ENCODE measurements at places on chromosomes 1 and 21.
A peak's percentile ranks its signal among the peaks of the same experiment; 100 is the strongest.

DNA sequence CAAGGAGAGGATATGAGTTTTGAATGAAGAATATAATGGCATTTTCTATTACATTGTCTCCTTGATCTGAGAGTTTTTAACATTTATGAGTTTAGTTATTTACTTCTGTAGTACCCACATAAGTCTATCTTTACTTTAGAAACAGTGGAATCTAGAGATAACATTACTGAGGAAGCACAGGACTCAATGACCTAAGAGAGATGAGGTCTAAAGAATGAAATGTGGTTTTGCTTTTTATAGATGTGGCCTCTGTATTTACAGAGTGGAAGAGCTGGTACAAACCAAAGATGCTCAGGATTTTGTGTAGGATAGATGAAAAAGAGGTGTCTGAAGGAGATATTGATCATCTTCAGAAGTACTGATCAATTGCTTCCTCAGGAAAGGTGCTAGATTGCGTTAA, 177.3 kb downstream of the KCTD3 start:
- DNase-seq: no peak

DNA sequence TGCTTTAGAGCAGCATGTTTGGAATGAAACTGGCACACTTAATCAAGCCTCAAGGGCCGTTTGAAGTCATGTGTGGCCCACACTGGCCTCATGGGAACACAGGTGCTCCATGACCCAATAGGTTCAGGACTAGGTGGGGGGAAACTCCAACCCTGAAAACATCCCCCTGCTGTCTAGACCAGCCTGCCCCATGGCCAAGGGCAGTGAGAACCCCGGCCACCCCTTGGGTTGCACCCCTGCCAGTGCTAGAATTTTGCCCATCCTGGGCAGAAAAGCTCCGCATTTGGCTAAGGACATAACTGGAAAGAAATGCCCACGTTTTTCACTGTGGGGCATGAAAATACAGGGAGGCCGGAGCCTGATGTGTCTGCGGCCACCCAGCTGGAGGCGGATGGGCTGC, 6.1 kb upstream of the PTGER3 start:
- DNase-seq: no peak

GRCh38 chr1:20491866-20492265, 5.9 kb upstream of the CAMK2N1 start:
- DNase-seq: no peak

GRCh38 chr1:225343618-225344017, 84.2 kb downstream of the LBR start:
- no peak for DNase-seq

DNA sequence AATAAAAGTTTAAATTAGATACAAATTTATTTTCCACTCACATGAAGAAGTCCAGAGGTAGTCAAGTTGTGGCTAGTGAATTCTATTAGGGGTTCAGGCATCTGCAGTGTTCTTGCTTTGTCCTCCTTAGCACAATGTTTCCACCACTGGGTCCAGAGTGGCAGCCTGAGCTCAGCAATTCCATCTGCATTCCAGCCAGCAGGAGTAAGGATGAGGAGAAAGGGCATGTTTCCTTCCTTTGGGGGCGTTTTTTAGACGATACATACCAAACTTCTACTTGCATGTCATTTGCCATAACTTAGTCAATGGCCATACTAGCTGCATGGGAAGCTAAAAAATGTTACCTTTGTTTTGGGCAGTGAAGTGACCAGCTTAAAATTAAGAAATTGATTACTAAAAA, 98.5 kb upstream of the VANGL1 start:
- DNase-seq: no peak

GRCh38 chr1:231236208-231236591, 4.8 kb upstream of the GNPAT start:
- DNase-seq: no peak

GRCh38 chr1:2546515-2547209, 9.5 kb upstream of the TNFRSF14 start:
- DNase-seq: peak; percentile 85

GRCh38 chr1:204098683-204099082, 25.8 kb downstream of the SOX13 start:
- DNase-seq: no peak

DNA sequence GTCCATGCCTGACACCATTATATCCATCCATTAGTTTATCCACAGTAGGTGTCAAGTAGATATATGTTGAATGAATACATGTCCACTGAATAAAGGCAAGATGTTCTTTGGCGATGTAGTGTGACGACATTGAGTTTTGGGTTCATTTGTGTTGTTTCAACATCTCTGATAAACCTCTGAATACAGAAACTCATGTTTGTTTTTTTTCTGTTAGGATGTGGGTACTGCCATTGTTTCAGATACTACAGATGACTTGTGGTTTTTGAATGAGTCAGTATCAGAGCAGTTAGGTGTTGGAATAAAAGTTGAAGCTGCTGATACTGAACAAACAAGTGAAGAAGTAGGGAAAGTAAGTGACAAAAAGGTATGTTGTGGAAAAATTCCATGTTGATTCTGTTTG, 28.1 kb downstream of the MDM4 start:
- DNase-seq: no peak

- DNase-seq: no peak
These were observed 306.3 kb upstream of the DUSP10 start for GRCh38 chr1:222048094-222048595.

GRCh38 chr1:33841494-33841893, 22.4 kb upstream of the HMGB4 start:
- no peak for DNase-seq

DNA sequence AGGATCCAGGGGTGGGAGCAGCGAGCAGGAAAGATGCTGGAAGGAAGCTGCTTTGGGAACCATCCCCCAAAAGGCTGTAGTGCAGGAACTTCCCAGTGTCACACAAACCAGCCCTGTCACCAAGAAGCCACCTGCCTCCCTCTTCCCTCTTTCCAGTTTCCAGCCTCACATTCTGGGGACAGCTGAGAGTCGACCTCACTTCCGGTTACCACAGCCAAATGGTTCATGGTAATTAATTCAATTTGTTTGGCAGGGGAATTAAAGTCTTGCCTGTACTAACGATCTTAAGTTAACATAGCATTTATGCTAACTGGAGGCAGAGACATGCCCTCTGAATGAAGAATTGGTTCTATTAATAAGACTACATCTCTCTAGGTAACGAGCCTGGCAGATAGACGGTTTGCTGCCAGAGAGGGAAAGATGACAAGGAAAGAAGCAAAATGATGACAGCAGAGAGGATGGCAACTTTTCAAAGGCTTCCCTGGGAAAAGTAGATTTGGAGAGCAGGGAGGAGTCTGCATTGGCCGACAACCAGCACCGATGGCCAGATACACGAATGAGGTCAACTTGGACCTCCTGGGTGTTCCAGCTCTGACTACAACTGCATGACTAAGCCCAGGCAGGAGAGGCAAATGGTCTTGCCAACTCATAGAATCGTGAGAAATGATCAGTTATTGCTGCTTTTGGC, 64.1 kb downstream of the TMCO4 start:
- DNase-seq: no peak

DNA sequence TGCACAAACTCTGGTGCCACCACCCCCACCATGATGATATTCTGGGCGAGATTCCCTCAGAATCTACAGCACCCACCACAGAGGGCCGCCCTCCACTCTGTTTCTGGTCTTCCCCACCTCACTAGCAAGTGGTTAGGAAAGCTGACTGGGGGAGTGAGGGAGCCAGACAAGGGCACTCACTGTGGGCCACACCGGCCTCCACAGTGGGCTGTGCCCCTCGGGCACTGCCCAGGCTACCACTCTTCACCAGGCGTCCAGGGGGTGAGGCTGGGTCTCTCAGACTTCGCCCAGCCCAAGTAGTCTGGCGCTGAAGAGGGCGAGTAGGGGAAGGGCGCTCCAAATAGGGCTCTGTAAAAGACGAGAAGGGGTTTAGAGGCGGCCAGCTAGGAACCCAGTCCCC, 11.2 kb upstream of the GATAD2B start:
- DNase-seq: no peak

- DNase-seq: no peak
These were observed 2.1 kb downstream of the CDK18 start for GRCh38 chr1:205506409-205507200.

GRCh38 chr21:14876524-14876840, 188.3 kb downstream of the NRIP1 start:
- no peak for DNase-seq

- no peak for DNase-seq
These were observed 69.4 kb downstream of the TDRD5 start for GRCh38 chr1:179661018-179661417.

DNA sequence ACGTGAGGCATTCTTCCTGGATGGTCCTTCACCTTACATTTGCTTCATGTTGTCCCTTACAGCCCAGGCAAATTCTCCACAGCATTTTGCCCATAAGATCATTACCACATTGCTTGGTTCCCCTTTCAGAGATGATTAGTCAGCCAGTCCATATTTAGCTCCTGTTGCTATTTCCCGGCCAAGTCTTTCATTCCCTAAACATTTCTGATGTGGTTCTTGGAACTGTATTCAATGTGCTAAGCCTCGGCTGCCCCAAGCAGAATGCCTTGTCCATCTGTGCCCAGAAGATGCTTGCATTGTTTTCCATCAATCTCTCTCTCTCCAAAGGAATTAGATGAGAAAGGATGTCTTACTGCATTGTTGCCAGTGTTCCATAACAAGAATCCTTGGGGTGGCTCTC, 420.9 kb upstream of the CAMK1G start:
- no peak for DNase-seq

DNA sequence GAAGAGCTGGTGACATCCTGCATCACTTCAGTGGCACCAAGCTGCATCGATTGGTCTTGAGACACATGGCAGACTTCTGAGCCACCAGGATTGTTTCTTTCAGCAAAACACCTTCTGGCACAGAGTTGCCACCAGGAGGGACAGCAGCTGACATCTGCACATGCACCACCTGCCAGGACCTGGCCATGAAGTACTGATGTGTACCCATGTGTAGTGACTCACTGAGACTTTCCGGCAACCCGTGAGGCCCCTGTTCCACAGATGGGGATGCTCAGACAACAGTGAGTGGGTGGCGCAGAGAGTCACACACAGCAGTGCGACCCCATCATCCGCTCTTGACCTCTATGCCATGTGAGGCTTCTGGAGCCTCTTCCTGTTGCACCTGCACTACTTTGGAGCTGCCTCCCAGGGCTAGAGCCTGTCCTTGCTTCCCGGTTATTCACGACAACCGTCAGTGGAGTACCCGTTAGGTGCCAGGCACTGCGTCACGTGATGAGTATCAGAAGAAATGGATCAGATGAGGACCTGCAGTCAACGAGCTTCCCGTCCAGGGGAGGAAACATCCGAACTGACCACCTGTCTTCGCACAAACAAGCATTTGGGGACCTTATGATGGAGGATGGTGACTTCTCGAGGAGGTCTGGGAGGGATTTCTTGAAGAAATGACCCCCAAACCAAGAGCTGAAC, 80.5 kb upstream of the VAMP3 start:
- DNase-seq: no peak

DNA sequence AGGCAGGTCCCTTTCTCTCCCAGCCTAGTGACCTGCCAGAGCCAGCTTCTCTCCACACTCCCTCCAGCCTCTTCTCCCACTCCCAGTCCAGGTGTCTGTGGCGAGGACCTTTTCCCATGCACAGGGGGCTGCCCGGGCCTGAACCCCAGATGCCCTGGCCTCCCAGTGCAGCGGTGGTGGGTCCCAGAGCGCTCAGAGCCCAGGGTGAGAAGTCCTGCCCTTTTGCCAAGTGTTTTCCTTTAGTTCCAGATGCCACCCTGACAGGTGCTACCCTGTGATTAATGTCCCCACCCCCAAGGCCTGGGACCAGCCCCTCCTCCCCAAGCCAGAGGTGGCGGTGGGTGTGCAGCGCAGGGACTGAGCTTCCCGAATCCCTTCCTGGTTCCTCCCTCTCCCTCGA, 90.4 kb downstream of the PAX7 start:
- DNase-seq: no peak

- DNase-seq: no peak
These were observed 55.2 kb upstream of the KAZN start for GRCh38 chr1:14543191-14543840.

- DNase-seq: no peak
These were observed 18.6 kb downstream of the TAL1 start for GRCh38 chr1:47213230-47213963.

All from ecto neural progenitor cell (in vitro differentiated cells).